ENCODE measurements at places on chromosomes 11 and 22.

- DNase-seq = no peak
These were observed 689.9 kb upstream of the CCDC90B start for GRCh38 chr11:83976086-83976485.

DNA sequence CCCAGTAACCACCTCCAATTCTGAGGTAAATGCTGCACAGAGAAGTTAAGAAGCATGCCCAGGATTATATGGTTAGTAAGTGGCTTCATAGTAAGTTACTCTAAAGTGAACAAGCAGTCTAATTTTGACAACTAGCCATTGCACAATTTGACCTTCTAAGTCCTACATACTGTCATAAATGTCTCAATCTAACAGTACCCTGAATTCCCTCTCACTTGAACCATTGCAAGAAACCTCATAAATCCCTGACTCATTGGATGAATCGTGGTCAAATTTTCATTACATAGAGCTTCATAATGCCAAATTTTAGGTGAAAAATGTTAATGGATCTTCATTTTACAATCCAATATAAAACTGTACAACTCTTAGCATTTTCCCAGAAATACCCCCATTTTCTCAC lies 217.3 kb upstream of the GRIA4 start:
- DNase-seq = no peak

GRCh38 chr11:111774955-111775710 lies 8.9 kb upstream of the PPP2R1B start:
- no peak for DNase-seq

- no peak for DNase-seq
These were observed at the start of gene LIF for GRCh38 chr22:30245985-30246813. Gene LIF, minus strand, starts transcription at chr22:30246759. Its CDS starts 64 bp downstream, at chr22:30246695.

- DNase-seq = no peak
These were observed 92.8 kb upstream of the KCNQ1OT1 start for GRCh38 chr11:2792381-2793250.

- no peak for DNase-seq
These were observed 7.8 kb downstream of the P2RY2 start for GRCh38 chr11:73225851-73226250.

- no peak for DNase-seq
These were observed at the start of gene CREB3L1 for GRCh38 chr11:46277622-46278386. Gene CREB3L1, plus strand, starts transcription at chr11:46277662. Its CDS starts 450 bp downstream, at chr11:46278112.

GRCh38 chr22:50053861-50054260 lies 4.2 kb downstream of the TTLL8 start:
- DNase-seq = no peak

Measured in NCI-H1436 treated with DMSO at 0.1 percent for 48 hours (cell line).